ENCODE measurements at places on chromosomes 13 and 19.

DNA sequence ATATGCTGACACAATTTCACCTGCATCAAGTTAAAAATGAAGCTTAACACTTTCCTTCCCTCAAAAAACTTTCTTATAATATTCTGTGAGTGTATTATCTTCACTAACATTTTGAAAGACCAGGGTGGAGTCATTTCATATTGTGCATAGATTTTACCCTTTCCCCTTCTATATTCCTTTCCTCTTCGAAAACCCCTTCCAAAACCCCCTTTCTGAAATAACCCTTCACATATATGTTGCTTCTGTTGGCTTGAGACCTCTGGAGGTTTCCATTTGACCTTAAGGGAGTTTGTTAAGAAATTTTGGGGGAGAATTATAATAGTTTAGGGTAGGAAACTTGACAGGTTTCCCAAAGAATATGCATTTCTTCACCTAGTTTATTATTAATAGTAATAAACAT, 489.6 kb upstream of the MIR17HG start:
- DNase-seq: no peak

DNA sequence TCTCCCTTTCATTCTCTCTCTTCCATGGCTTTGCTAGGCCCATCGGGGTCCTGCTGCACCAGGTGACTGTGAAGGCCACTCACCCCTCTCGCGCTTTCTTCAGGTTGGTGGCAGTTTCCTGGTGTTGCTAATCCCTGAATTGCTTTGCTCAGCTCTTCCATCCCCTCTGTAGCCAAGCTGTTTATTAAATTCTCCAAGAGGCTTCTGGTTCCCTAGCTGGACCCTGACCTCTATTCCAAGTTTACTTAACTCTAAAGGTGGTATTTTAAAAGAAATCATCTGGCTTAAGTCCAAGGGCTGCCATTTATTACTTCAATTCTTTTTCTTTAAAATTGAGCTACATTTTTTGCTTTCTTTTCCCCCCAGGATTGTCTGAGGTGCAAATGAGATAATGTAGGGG, 32.7 kb upstream of the MICU2 start:
- DNase-seq: no peak

- no peak for DNase-seq
These were observed 1169.0 kb downstream of the DIAPH3 start for GRCh38 chr13:58994777-58995176.

- DNase-seq: no peak
These were observed 166.0 kb upstream of the KLF12 start for GRCh38 chr13:74300162-74300561.

Data from stimulated activated CD4-positive, alpha-beta T cell treated with anti-CD3 and anti-CD28 coated beads, Interleukin-2, amount 100 ng/mL, for 24 hours (primary cell).